Right atrium auricular region (tissue), 2 donors: ENCODE measurements at places on chromosomes 12 and 14.

- DNase-seq, result no peak
These were observed 21.8 kb downstream of the CFAP251 start for GRCh38 chr12:121939992-121940766.

- no peak for DNase-seq
These were observed 22.2 kb downstream of the NR2C1 start for GRCh38 chr12:95051241-95051640.

- DNase-seq, result no peak
These were observed 17.0 kb downstream of the RIC8B start for GRCh38 chr12:106791531-106791930.

- no peak for DNase-seq
These were observed 9.6 kb downstream of the PLXNC1 start for GRCh38 chr12:94157981-94158411.

GRCh38 chr12:16361142-16361783, 13.8 kb downstream of the MGST1 start:
- no peak for DNase-seq

DNA sequence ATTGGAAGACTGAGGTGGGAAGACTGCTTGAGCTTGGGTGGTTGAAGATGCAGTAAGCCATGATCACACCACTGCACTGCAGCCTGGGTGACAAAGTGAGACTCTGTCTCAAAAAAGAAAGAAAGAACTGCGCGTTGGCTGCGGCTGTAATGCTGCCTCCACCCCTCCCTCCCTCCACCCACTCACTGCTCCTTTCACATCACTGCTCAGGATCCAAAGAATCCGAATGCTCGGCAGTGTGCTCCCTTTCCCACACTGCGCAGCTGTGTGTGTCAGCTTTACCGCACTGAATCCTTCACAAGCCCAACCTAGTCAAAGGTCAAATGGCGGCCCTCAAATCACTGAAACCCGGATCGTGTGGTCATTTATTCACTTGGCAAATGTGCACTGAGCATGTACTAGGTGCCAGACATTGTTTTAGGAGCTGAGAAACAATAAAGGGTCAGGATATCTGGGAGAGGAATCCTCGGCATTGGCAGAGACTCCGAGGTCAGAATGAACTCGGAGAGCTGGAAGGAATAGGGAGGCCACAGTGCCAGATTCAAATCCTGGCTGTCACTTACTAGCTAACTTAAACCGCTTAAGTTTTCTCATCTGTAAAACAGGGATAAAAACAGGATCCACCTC, 11.5 kb upstream of the TDRD9 start:
- DNase-seq, result no peak

GRCh38 chr14:59342516-59343484, 122.4 kb downstream of the GPR135 start:
- no peak for DNase-seq
